ENCODE measurements at places on chromosomes 6 and 20.

- no peak for DNase-seq
Measured at GRCh38 chr6:18515767-18516166, 128.6 kb downstream of the RNF144B start.

GRCh38 chr20:58359441-58359840, 29.6 kb upstream of the VAPB start:
- no peak for DNase-seq

GRCh38 chr6:47832386-47833100, 50.7 kb downstream of the OPN5 start:
- no peak for DNase-seq

GRCh38 chr20:4809707-4810106, 88.0 kb downstream of the PRND start:
- DNase-seq, result peak; percentile 26

- no peak for DNase-seq
Measured at GRCh38 chr20:36421641-36422040, 115.5 kb downstream of the DLGAP4 start.

- no peak for DNase-seq
Measured at GRCh38 chr6:169146521-169146920, 107.1 kb downstream of the THBS2 start.

DNA sequence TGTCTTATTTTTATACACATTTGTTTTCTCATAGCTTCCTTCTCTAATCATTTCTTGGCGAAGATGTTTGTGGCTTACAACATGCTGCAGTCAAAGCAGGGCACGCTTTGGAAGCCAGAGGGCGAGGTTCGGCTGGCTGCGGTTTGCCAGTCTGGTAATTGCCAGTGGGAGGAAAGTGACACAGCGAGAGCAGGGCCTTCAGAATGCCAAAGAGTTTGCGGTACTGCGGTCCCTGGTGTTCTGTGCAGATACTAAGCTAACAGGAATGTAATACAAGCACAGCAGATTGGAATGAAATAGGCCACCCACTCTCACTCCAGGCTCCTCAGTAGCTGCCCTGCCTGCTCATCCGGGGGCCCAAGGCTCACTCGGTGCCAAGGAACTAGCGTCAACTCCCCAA, 58.7 kb upstream of the TGM3 start:
- no peak for DNase-seq

DNA sequence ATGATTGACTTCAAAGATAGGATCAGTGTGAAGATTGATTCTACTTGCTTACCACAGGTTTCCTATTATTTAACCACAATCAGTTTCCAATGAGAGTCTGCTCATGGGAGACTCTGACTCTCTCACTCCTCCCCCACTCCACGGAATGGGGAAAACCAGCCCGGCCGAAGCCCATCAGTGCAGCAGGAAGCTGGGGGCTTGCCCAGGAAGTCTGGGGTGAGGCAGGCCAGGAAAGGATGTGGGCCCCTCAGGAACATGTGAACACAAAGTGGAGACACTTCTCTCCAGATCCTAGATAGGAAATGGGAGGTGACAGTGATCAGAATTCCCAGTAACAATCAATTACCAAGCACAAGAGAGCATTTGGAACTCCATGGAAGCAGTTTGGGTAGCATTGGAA, 144.2 kb downstream of the TTLL2 start:
- no peak for DNase-seq

DNA sequence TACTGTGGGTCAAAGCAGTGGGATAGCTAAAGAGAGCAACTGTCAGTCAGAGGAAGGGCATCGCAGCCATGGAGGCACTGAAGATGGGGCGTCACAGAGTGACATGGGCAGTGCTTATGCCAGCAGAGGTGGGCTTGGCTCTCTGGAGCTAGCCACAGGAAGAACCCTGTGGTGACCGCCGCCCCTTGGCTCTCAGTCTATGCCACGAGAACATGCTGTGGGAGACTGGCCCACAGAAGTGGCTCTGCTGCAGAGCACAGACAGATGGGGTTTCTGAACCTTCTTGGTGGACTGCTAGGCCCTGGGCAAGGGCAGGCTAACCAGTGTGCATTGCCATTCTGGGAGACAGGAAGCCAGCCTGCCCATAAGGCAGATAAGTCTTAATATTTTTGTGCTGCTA, 290.0 kb upstream of the SUPT3H start:
- DNase-seq, result no peak

DNA sequence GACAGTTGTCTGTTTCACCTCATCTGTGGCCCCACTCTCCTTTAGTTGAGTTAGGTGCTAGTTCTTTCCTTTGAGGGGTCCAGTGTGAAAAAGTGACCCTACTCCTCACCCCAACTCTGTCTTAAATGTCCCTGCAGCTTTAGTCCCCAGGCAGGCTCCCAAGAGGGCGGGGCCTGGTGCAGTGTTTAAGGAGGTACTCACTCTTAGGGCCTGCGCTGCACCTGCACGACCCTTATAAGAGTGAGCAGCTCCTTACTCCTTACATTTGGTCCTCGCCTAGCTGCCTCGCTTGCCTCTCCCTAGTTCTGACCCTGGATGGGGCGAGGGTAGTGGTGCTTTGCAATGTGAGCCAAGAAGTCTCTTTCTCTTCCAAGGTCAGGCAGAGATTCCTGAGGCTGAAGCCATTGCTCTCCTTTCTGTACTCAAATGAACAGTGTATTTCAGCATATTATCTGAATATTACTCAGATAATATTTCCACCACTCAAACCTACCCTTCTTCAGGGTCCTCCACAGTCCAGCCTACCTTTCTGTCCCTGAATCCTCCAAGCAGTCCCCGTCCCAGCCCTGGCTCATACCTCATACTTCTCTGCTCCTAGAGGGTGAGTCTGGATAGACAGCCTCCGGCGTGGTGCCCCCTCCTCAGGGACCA, 11.9 kb upstream of the VEGFA start:
- no peak for DNase-seq

DNA sequence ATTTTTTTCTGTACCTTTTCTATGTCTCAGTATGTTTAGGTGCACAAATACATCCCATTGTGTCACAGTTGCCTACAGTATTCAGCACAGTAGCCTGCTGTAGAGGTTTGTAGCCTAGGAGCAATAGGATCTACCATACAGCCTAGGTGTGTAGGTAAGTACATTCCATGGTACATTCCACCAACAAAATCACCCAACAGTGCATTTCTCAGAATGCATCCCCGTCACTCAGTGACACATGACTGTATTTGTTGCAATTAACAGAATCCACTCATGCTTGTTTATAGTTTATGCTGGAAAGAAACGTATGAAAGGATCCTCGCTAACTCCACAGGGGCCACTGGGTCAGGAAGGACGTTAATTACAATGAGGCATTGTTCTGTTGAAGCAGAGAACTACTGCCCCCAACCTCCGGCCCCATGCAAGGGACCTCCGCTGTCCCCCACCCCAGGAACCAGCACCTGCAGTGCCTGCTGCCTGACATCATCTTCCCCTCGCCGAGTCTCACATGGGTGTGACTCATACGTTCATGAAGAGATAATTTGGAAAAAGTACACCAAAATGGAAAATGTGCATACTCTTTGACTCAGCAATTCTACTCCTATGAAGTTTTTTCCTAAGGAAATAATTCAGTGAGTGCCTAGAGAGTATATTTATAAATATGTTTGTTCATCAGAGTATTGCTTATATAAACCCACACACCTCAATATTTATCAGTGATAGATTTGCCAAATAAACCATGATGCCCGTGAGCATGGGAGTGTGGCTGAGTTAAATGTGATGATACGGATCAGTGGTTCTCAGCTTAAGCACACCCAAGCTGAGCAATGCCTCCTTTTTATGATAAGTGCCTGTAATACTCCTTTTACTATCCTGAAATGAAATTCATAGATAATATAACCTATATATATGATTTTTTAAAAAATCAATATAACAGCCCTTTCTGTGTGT, 156.4 kb upstream of the ECI2 start:
- DNase-seq, result no peak

GRCh38 chr6:52981222-52981900, 13.7 kb downstream of the GSTA4 start:
- DNase-seq, result no peak

DNA sequence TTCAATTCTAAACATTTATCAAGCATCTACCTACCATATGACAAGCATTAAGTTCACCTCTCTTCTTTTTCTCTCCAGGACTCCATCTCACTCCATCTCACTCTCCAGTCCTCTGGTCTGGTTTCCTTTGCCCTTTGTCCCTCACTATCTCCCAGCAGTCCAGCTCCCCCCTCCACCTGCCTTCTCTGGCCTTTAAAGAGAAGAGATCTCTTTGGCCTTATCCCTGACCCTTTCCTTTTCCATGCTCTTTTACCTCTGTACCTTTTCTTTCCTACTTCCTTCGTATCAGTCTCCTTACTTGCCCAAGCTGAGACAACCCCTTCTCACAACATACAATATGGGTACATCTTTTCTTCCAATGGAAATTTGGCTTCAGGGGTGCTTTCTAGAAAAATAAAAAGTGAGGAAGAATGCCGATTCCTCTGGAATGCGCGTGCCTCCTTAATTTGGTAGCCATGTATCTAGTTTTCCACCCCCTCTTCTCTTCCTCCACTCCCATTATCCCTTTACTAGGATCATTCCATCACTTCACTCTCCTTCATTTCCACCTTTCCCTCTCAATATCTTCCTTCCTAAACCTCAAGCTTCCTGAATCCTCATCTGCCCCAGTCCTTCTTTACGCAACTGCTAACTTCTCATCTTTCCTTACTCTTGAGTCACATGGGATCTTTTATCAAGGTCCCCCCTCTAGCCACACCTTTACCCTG, 745 bp upstream of the AGPAT1 start:
- no peak for DNase-seq

DNA sequence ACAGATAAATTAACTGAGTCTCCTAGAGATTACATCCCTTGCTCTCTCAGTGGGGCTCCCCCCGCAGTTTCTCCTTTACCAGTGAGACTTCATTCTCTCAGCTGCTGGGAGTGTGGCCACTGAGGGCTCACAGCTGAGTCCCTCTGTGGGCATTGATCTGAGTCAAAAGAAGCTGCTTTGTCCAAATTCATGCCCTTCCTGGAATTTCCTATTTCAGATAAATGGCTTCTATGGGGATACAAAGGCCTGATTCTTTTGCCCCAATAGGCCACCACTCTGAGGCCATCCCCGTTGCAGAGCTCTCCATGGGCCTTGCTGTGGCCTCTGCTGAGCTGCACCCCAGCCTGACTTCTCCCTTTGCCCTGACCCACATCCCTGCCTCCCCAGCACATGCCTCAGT, 10.0 kb downstream of the CST5 start:
- no peak for DNase-seq

DNA sequence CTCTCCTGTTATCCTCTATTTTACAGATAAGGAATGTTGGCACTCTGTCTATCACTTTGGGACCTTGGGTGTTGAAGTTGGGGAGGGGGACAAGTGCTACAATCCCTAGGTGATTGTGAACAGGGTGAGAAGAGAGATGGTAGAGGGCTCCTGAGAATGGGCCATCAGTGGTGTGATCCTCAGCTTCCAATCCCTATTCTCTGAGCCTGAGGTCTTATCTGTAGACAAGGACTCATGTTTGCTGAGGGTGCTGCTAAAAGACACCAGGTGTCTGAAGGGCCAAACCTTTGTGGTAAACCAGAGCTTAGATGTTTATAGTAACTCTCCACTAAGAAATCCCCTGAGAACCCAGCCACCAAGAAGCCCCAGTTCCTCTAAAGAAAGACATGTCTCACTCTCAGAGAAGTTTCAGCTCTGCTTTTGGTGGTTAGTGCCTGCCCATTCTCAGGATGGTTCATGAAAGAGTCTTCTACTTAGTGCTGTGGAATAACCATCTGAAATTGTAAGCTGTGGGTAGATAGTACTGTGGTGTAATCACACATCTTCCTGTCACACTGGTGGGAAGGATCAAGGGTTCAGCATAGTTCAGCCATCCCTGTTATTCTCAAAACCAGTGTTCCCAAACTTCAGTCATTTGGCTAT, 58.2 kb upstream of the IL20RA start:
- DNase-seq, result no peak

GRCh38 chr6:169959136-169960002, 207.9 kb downstream of the ERMARD start:
- DNase-seq, result peak; percentile 49

- no peak for DNase-seq
Measured at GRCh38 chr6:159217595-159218275, 48.5 kb downstream of the FNDC1 start.

DNA sequence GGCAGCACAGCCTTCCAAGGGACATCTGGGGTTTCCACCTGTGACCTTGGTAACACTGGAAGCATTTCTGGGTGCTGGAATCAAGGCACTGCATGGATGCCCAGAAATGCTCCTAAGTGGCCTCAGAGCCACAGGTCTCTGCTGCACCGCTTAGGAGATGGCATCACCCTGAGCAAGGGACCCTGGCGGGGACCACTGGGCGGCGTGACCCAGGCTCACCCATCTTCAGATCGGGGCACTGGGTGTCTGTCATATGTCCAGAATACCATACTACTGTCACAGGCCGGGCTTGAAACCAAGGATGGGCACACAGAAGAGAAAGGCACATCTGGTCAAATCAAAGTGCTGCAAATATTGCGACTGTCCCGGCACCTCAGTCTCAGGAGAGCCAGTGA, 45.9 kb downstream of the SSR1 start:
- DNase-seq, result no peak

GRCh38 chr6:139860203-139860602, 485.8 kb upstream of the CITED2 start:
- no peak for DNase-seq

- DNase-seq, result no peak
Measured at GRCh38 chr6:159778131-159778530, 11.3 kb downstream of the TCP1 start.

DNA sequence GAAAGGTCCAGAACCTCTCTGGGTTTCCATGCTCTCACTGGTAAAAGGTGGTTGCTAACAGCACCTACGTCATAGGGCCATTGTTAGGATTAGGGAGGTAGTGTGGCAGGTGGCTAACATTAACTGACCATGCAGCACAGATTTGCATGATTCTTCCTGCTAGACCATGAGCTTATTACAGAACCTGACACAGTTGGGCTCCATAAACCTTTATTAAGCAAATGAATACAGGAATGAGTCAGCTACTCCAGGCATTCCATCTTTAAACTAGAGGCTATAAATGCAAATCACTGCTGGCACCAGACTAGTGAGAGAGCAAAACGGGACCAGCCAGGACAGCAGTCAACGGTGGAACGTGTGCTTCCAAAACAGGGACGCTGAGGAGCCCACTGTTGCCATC, 440.1 kb downstream of the PTPRT start:
- DNase-seq, result no peak

- DNase-seq, result no peak
Measured at GRCh38 chr6:41423002-41423401, 87.6 kb downstream of the NCR2 start.
